ENCODE measurements at places on chromosomes 1 and 21. TPM values are rescaled to one million over a fixed set of nuclear protein-coding genes. Genes with fewer than 3 reads are reported as not detected.

Gene OR6K3
- total RNA-seq = not detected

Gene PDE4B
- 0.75 TPM for total RNA-seq

Gene SNAPIN
- 55.4 TPM for total RNA-seq

Gene DIRAS3
- 3.8 TPM for total RNA-seq

Gene C1orf167
- total RNA-seq = 1.6 TPM

Gene ADGRL2
- 131 TPM for total RNA-seq

Gene PLEKHA6
- 0.08 TPM for total RNA-seq

Gene LCE3B
- total RNA-seq = not detected

Gene OLFML2B
- total RNA-seq = 16.8 TPM

Gene NOC2L
- 94.6 TPM for total RNA-seq

Gene SLFNL1
- total RNA-seq = 0.35 TPM

Gene SLAMF9
- total RNA-seq = 0.38 TPM

Gene EPHA10
- not detected for total RNA-seq

Gene S100A2
- total RNA-seq = 1.1 TPM

Gene EXO1
- total RNA-seq = 2.5 TPM

Gene BROX
- 15.7 TPM for total RNA-seq

Gene PAPPA2
- total RNA-seq = 0.53 TPM

Gene LY9
- total RNA-seq = not detected

Gene BCL2L15
- total RNA-seq = not detected

Gene KRTAP19-3
- not detected for total RNA-seq

Gene NUDT4B
- 17.3 TPM for total RNA-seq

Gene SPRR1A
- not detected for total RNA-seq

Gene PTPN22
- 0.08 TPM for total RNA-seq

Gene HNRNPU
- total RNA-seq = 311 TPM

Gene PCP4
- not detected for total RNA-seq

Gene TEX38
- not detected for total RNA-seq

Gene TMOD4
- not detected for total RNA-seq

Gene SIPA1L2
- total RNA-seq = 29.8 TPM

Gene MKNK1
- total RNA-seq = 14.2 TPM

Gene LCE2A
- not detected for total RNA-seq

Gene PCSK9
- 0.90 TPM for total RNA-seq

Gene FCGR3B
- not detected for total RNA-seq

Gene LORICRIN
- not detected for total RNA-seq
